Stomach (tissue), 19 donors: ENCODE measurements at places on chromosomes 7 and 10. TPM values are rescaled to one million over a fixed set of nuclear protein-coding genes. Genes with fewer than 3 reads are reported as not detected.

GRCh38 chr7:2792856-2793487, 51.1 kb downstream of the GNA12 start:
- DNase-seq, result no peak

C10orf105 gene
- not detected for polyA plus RNA-seq

GRCh38 chr7:69438584-69439412, 159.5 kb upstream of the AUTS2 start:
- DNase-seq, result no peak

DNA sequence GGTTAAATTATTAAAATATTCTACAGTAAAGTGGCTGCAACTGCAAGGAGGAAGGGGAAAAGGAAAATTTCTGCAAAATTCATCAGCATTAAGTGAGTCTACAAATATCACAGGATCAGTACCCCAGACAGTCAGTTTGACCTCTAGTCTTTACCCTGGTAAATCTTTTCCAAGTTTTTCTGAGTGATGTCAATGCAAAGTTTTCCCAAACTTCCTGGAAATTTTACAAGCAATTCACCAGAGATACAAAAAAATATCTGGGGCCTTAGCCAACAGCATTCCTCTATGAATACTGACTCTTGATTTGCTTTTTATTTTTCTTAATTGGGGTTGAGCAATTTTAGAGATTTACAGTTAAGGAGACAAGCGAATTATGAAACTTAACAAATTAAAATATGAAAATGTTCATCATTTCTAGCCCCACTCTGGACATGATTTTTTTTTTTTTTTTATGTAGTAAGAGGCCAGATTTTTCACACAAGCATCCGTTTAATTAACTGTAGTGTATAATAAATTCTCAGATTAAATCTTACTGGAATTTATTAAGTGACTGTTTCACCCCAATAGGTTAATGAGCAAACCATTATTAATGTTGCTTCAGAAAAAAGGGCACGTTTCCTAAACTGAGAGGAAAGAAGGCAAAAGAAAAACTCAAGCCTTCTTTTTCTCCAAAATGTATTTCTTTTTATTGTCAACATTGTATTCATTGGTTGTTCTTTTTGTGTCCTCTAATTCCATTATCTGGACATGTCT, 539.5 kb upstream of the FZD8 start:
- DNase-seq, result no peak

GRCh38 chr10:30911303-30911863, 120.3 kb downstream of the ZNF438 start:
- DNase-seq, result no peak

DNA sequence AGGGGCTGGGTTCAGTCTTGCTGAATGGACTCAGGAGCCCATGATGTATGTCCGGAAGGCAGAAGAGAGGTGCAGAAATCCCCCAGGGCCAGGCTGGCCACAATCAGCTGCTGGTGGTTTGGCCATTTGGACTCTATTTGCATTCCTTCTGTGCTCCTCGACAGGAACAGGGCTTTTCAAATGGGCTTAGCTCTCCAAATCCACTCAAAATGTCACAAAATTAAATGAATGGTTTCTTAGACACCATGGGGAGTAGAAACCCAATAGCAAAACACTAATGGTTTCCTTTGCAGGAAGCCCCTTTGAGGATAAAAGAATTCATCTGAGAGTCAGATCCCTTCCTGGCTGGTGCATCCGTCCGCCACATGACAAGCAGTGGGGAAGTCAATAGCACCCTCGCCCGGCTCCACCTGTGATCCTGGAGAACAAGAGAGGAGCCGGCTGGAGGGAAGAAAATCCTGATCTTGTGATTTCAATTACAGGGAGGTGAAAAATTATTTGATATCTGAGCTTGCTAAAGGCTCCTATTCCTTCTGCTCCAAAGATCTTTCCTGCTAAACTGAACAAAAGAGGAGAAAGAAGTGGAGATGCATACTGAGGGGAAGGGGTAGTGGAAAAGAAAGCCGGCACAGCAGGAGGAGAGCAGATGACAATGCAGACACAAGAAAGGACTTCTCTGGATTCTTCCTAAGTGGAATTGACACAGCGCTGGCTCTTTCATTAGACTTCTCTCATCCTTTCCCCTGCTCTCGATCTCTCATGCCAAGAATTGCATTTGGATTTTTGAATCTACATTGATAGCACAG, 190.7 kb downstream of the C7orf25 start:
- DNase-seq, result no peak

SHH gene
- 1.9 TPM for polyA plus RNA-seq

DNA sequence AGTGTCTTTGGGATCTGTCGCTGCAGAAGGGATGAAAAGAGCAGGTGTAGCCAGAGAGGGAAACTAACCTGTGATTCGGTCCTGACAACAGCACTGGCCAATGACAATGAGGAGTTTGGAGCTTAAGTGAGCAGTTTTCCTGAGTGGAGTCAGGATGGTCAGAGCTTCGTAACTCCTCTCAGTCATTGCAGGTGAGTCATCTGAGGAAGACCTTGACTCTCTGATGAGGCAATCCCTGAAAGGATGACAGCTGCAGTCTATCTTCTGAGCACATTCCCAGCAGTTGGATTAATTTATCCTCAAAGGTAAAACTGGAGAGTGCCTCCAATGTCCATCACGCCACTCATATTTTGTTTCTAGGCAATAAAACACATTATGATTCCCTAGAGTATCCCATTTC, 401.9 kb downstream of the POM121L12 start:
- no peak for DNase-seq

GRCh38 chr7:94095316-94096009, 91.3 kb upstream of the BET1 start:
- DNase-seq, result no peak

GRCh38 chr7:131170440-131171271, 157.0 kb upstream of the MKLN1 start:
- DNase-seq, result no peak

GRCh38 chr10:130455791-130456190, 319.6 kb downstream of the GLRX3 start:
- DNase-seq, result no peak

LIPF gene
- polyA plus RNA-seq, result 28,381 TPM

SYT15B gene
- 0.31 TPM for polyA plus RNA-seq

DNA sequence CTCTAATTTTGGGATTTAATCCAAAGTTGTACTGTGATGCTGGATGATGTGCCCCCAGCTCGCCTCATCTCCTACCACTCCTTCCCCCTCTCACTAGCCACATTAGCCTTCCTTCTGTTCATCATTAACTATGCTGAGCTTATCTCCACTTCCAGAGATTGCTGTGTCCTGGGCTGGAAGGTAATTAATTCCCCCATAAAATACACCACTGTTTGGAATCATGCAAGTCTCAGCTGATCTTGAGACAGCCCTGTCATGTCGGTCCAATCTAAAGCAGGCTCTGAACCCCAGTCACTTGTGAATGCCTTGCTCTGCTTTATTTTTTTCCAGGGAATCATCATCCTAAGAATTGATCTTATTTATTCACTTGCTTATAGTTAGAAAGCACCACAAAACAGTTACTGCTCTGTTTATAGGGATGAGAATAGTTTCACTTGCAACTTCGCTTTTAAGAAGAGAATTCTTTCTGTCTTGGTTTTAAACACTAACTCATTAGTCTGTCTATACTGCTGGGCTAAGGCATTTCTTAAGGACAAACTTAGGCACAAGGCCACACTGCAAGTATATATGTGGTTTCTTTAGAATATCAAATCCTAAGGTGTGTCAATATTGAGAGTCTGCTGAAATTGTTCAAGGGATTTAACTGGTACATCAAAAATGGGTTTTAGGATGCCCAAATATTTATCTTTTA, 341.1 kb upstream of the SEMA3A start:
- no peak for DNase-seq

SPDYE8 gene
- not detected for polyA plus RNA-seq

GRCh38 chr10:113937258-113937657, 82.8 kb downstream of the NHLRC2 start:
- DNase-seq, result no peak

DNA sequence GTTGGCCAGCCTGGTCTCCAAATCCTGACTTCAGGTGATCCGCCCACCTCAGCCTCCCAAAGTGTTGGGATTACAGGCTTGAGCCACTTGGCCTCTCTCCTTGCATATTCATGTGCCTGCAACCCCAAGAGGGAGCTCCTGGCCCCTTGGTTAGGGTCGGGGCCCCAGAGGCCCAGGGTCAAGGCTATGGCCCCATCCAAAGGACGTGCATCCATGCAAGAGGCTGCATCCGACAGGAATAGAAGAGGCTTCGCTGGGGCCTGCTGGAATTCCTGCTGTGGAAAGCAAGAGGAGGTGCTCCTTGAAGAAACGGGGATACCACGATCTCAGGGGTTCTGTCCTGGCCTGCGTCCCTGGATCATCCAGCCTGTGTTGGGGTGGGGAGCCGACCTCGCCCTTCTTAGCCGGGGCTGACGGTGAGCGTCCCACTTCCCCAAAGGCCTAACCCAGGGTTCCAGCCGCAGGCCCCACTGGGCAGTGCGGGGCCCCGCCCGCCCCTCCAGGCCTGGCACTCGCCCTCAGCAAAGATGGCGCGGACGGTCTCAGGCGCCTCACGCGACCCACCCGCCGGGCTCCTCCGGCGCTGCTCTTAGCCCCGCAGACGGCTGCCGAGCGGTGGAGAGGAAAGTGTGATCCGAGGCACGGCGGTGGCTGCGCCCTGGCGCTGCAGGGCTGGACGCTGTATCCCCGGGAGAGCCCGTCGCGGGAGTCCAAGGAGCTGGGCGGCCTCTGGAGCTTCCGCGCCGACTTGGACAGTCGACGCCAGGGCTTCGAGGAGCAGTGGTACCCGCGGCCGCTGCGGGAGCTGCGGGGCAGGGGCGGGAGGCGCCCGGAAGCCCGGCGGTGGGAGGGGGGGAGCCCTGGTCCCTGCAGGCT, 54.7 kb downstream of the ZNF727 start:
- DNase-seq, result no peak

DNA sequence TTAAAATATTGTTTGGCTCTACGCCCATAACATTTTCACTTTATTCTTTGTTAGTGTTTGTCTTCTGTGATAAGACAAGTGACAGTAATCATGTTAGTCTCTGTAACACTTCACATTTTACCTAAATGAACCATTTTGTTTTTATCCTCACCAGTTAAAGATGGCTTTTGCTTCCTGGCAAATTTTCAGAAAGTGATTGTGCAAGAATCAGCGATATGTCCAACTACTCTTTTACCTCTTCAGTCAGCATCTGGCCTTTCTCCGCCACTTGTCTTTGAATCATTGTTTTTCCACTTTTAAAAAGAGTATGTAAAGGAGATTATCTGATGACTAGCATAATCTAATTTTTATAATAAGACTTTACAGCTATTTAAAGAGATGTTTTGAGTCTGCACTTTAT, 3.5 kb downstream of the DGKB start:
- DNase-seq, result no peak

TMEM176B gene
- polyA plus RNA-seq, result 90.1 TPM

DNA sequence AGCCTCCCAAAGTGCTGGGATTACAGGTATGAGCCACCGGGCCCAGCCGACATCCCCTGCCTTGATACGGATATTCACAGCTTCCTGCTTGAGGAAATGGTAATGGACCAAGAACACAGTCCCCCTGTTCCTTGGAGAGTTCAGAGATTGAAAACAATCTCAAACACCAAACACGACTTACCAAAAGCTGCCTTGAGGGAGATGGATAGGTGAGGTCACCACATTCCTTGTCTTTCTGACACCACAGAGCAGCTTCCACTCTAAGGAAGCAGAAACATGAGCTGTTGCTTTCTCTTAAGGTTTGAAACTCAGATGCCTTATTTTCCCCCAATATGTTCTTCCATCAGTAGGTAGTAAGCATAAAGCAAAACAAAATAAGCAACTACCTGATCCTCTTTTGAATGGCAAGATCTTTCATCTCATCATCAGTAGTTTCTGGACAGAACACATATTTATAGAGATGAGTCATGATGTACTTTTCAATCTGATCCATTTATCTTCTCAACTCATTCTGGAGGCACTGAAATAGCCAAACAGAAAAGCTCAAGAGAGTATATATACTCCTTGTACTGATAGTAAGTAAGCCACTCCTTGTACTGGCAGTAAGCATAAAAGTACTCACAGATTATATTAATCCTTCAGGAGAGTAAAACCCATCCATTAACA, 199.1 kb upstream of the KCTD7 start:
- DNase-seq, result no peak

- DNase-seq, result peak; percentile 46
Measured at GRCh38 chr10:132735341-132735775, 50.6 kb downstream of the NKX6-2 start.

PITRM1 gene
- polyA plus RNA-seq, result 32.3 TPM

- DNase-seq, result no peak
Measured at GRCh38 chr7:43792471-43793150, 34.1 kb downstream of the BLVRA start.

- DNase-seq, result peak; percentile 81
Measured at GRCh38 chr7:77481615-77482014, 55.5 kb upstream of the PTPN12 start.

DNA sequence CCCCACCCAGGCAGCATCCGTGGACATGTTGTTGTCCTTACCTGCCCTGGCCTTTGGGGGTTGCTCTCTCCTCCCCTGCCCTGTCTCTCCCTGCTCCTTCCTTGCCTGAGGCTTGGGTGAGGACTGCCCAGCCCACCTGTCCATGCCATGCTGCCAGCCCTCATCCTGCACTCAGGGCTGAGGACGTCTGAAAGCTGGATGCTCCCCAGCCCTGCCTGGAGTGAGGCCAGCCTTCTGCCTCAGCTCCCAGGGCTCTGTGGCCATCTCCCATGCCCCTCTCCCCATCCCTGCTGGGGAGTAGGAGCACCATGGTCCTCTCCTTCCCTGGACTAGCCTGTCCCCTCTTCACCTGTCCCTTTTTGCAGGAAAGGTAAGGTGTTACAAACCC, 68.4 kb downstream of the RAMP3 start:
- no peak for DNase-seq

- DNase-seq, result no peak
Measured at GRCh38 chr10:17229717-17229966, 1.6 kb downstream of the VIM start.

OR2A5 gene
- polyA plus RNA-seq, result not detected

DDX21 gene
- 14.3 TPM for polyA plus RNA-seq

- DNase-seq, result no peak
Measured at GRCh38 chr10:17744341-17744861, 7.6 kb upstream of the TMEM236 start.

GRCh38 chr7:72492461-72493065, 80.4 kb upstream of the CALN1 start:
- no peak for DNase-seq

DNA sequence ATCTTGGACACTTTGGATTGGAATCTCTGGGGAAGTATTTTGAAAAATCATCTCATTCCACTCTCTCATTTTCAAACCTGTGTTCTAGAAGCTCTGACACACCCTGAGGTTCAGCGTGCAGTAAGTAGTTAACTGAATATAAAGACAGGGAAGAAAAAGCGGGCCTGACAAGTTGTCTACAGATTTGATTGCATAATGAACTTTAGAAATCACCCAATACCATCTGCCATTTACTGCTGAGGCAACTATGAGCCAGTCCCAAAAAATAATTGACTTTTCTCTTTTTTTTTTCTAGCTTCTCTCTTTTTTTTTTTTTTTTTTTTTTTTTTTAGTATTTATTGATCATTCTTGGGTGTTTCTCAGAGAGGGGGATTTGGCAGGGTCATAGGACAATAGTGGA, 29.5 kb downstream of the CDC123 start:
- no peak for DNase-seq

AKR1D1 gene
- not detected for polyA plus RNA-seq
